ENCODE measurements at places on chromosomes 16 and 17. TPM values are rescaled to one million over a fixed set of nuclear protein-coding genes. Genes with fewer than 3 reads are reported as not detected.

DNA sequence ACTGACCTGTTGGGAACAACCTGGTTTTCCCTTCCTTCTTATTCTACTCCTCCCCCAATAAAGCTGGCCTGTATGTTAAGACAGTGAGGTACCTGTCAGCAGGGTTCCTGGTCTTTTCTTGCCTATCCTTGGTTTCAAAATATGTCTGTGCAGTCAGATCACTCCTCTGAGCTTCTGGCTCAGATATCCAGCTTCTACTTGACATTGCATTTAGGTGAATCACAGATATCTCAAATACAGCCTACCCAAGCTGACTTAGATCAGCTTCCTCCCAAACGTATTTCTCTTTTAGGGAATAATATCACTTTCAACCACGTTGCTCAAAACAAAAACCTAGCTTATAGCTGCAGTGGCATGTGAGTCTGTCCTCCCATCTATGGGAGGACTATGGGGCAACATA is 48.7 kb downstream of the TEX14 start:
- DNase-seq, result no peak

DNA sequence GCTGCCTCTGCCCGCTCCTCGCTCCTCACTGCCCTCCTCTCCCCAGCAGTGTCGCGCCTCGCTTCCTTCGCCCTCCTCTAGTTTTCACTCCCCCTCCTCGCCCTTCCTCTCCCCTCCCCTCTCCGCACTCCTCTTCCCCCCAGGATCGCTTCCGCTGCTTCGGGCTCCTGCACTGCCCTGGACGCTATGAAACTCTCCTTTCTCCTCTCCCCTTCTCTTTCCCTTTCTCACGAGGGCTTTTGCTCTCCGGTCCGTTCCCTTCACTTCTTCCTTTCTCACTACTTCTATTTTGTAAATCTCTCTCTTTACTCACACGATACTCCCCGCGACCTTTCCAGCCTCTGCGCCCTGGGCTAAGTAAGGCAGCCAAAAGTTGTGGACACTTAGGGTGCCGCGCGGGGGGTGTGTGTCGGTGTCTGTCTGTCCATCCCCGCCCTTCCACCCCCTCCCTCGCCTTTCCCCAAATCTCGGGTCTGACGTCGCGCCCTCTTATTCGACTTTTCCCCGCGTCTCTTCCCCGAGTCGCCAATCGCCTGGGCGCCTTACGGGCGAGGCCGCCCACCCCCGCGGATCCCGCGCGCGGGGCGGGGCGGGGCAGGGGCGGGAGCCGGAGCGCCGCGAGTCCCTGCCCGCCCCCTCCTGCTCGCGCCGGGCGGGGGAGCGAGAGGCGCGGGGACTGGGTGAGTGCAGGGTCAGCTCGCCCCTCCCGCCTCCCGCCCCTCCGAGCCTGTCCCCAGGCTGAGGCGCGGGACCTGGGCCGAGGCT is at the start of gene IRX3:
IRX3 (minus strand) TSS at position 422 of the 765 bp plus-strand sequence. CDS start 737 bp downstream, outside the sequence.
- DNase-seq, result peak; percentile 49

DNA sequence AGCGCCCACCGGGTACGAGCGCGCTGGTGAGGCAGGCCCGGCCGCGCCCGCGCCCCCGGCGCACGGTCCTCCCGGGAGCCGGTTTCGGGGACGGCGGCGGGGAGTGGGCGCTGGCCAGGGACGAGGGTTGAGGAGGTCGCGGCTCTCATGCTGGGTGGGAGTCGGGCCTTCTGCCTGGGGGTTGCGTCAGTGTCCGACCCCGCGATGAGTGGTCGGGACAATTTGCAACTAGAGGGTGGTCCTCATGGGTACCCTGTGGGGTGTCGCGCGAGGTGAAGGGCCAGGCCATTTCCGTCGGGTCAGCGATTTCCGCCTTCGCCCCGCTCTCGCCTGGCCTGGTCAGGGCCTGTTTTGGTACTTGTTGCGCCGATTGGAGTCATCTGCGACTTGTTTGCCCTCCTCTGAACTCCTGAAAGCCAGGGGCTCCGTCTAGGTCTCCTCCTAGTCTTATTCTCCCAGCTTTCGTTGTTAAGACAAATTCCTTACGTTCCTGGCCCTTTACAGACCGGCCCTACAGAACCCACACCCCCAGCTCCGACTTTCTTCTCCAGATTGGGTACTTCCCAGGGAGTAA is 14.9 kb downstream of the NAA60 start:
- no peak for DNase-seq

DNA sequence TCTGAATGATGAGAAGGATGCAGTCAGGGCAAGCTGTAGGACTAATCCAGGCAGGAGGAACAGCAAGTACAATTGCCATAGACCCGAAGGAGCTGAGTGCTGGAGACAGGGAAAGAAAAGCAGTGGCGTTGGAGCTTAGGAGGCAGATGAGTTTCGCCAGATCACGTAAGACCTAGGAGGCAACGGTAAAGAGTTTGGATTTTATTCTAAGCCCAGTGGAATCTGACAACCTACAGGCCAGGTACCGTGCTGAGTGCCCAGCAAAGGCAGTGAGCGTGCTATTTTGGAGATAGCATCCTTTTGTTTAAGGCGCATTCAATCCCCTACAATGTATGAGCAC is 1.2 kb downstream of the USP43 start:
- no peak for DNase-seq

- DNase-seq, result no peak
Measured at GRCh38 chr16:68972720-68973119, 129.4 kb downstream of the TANGO6 start.

DNA sequence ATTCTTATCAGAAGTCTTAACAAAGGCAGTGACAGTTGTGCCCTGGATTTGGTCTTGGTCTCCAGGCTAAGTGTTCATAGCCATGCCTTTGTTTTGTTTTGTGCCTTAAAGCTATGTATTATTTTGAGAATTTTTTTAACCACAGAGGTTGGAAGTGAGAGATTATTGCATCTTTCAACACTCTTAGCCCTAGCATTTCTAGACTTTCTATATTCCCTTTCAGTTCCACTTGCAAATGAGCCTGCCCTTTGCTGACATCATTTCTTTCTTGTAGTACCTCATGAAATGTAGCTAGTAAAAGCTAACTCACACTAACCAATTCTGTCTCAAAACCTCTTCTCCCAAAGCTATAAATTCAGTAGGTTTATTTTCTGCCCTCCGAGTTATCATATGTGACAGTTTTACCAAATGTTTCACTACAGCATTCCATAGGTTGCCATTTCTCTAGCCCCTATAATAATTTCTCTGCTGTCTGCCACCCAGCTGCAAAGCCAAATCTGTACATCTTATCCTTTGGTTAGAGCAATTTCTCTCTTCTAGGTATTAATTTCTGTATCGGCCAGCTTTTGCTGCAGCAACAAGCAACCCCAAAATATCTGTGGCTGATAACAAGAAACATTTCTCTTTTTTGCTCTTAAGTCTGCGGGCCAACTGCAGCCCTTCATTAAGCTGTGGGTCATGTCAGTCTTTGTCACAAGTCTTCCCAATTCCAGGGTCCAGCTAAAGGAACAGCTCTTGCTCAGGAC is 14.2 kb upstream of the CCL1 start:
- no peak for DNase-seq

- DNase-seq, result no peak
Measured at GRCh38 chr17:4815043-4815675, 8.2 kb downstream of the PLD2 start.

DNA sequence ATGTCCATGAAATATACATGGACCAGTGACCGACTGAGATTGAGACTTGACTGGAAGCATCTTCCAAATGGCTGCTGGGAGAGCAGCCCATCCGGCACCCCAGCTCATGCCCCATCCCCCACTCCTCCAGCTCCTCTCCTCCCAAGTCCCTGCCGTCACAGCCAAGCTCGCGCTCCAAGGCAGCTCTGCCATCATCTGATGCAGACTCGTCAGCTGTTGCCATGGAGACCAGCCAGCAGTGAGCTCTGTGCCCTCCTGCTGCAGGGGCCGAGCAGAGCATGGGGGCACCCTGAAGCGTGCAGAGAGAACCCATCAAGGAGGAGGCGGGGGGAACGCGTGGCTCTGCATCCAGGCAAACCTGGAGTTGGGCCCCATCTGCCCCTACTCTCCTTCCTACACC is 74.5 kb upstream of the TNRC6C start:
- DNase-seq, result no peak

DNA sequence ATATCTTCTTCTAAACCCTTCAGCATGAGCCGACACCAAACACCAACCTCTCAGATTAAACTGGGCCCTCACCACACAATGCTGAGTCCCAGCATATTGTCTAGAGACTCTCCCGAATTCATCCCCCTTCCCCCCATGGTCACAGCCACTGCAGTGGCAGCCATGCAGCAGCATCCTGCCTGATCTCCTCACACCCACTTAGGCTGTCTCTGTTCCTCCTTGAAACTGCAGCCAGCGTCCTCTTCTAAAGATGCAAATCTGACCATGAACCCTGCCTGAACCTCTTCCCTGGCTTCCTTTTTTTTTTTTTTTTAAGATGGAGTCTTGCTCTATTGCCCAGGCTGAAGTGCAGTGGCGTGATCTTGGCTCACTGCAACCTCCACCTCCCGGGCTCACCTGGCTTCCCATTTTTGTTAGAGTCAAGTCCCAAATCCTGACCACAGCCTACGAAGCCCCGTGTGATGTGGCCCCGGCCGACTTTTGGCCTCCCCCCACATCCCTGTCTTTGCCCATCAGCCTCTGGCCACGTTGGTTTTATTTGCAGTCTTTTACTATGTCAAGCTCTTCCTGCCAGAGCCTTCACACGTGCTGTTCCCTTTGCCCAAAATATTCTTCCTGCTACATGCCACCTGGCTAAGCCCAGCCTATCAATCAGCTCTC is 2.8 kb downstream of the FA2H start:
- DNase-seq, result no peak

DNA sequence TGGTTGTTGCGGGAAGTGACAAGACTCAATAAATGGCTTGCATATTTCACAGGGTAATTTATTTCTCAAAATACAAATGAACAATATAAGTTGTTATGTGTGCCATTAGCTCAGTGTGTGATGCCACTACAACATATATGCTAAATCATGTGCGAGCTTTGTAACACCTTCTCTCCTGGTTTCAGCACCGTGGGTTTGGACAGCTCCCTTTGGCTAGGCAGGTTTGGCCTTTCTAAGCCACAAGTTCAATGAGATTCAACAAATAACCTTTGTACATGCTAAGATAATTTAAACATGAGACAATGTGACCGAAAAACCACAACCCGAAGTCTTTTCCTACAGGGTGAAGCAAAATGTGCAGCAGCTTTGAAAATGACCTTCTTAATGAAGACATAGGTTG is 563.9 kb downstream of the TMEM114 start:
- DNase-seq, result no peak

GRCh38 chr17:63185420-63185819 is 219.4 kb downstream of the TANC2 start:
- DNase-seq, result no peak

GRCh38 chr16:51312363-51313150 is 161.5 kb upstream of the SALL1 start:
- DNase-seq, result no peak

GRCh38 chr17:62824290-62825131 is 16.4 kb upstream of the MARCHF10 start:
- no peak for DNase-seq

DNA sequence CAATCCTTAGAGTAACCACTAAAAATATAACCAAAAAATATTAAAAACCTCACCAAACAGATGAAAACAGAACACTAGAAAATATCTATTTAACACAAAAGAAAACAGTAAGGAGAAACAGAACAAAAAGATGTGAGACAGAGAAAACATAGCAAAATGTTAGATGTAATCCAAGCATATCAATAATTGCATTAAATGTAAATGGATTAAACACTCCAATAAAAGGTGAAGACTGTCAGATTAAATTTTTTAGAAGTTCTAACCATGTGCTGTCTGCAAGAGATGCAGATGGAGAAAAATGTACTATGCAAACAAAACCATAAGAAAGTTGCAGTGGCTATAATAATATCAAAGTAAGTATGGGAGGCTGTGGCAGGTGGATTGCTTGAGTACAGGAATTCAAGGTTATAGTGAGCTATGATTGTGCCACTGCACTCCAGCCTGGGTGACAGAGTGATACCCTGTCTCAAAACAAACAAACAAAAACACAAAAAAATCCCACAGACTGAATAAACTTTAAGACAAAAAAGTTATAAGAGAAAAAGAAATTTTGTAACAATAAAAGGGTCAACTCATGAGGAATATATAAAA is 53.9 kb downstream of the ADCY9 start:
- DNase-seq, result no peak

DNA sequence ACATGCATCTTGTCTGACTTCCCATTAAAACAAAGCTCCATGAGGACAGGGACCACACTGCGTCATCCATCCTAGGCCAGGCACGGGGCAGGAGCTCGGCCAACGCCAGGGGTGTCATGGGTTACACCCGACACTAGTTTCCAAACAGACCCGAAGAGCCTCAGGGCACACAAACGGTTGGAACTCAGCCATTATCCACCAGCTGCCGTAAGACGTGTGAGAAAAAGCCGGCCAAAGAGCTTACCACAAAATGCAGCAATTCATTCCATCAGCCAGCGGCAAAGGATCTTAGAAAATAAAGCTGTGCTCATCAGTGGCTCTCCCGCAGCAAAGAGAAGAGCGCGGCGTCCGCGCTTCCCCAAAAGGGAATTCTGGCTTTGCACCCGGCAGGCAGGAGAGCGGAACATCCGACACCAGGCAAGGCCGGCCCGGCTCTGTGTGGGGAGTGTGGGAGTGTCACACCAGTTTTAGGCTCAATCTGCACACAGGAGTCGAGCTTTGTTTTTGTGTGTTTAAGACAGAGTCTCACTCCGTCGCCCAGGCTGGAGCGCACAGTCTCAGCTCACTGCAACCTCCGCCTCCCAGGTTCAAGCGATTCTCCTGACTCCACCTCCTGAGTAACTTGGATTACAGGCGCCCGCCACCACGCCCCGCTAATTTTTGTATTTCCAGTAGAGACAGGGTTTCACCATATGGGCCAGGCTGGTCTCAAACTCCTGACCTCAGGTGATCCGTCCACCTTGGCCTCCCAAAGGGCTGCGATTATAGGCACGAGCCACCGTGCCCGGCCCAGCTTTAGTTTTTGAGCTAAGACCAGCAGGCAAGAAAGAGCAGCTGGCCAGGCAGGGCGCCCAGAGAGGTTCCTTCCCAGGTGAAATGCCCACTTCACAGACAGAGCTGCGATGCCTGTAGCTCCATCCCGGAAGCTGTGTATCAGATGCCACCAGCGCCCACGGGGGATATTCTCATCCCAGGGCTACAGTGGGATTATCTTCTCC is 1.5 kb downstream of the SLC38A8 start:
- no peak for DNase-seq

Gene KRT9
- total RNA-seq, result 0.21 TPM

GRCh38 chr17:65820811-65821210 is 259.4 kb upstream of the AXIN2 start:
- no peak for DNase-seq

Gene RAP1GAP2
- 7.2 TPM for total RNA-seq

Gene RBFOX1
- total RNA-seq, result 0.55 TPM

Gene TPSD1
- 2.8 TPM for total RNA-seq

GRCh38 chr17:79201536-79202227 is 127.1 kb downstream of the ENGASE start:
- DNase-seq, result no peak

Gene ZNF287
- 5.0 TPM for total RNA-seq

Gene PROCA1
- not detected for total RNA-seq

DNA sequence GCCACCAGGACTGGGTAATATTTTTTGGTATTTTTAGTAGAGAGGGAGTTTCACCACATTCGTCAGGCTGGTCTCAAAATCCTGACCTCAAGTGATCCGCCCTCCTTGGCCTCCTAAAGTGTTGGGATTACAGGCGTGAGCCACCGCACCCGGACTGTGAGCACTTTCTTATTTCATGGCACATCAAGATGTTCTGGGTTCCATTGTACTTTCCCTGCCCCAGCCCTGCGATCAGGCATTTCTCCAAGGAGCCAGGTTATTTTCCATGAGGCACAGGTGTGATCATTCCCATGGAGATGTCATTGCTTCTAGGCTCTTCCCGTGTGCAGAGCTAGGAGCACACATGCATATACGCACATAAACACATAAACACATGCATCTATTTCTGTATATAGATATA is 2.6 kb upstream of the ANKRD40CL start:
- no peak for DNase-seq

Measured in uterus (tissue), 4 donors.